ENCODE measurements at places on chromosomes 7 and 10.

DNA sequence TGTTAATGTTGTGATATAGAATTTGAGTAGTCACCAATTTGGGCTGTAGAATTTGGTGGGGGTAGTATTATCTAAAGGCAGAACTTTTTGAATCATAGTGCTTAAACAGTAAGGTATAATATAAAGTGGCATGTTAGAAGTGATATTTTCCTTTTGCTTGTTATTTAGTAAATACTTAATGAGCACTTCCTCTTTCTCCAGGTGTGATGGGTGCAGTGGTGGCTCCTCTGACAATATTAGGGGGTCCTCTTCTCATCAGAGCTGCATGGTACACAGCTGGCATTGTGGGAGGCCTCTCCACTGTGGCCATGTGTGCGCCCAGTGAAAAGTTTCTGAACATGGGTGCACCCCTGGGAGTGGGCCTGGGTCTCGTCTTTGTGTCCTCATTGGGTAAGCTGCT is 10.5 kb downstream of the GHITM start:
- DNase-seq = no peak

- DNase-seq = no peak
Observed at GRCh38 chr10:12657489-12657888, 308.1 kb downstream of the CAMK1D start.

DNA sequence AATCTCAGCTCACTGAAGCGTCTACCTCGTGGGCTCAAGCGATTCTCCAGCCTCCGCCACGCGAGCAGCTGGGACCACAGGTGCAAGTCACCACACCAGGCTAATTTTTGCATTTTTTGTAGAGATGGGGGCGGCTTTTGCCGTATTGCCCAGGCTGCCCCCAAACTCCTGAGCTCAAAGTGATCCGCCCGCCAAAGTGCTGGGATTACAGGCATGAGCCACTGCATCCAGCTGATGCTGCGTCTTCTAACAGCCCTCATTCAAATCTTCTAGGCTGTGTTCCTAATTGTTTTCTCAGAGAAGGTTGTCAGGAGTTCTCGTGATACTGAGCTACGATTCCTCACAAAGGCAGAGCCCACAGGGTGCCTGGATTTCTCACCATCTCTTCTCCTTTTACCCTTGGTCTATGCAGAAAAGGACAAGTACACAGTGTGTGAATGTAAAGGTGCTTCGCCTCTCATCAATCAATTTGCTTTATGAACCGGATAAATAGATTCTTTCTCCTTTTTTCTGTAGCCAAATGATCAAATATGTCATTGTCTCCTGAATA is 247.3 kb upstream of the PTN start:
- no peak for DNase-seq

GRCh38 chr7:55260676-55261385 is 104.3 kb upstream of the LANCL2 start:
- DNase-seq = no peak

- no peak for DNase-seq
Observed at GRCh38 chr10:72334196-72334824, 20.4 kb downstream of the DNAJB12 start.

- DNase-seq = no peak
Observed at GRCh38 chr7:95623788-95624187, 27.5 kb upstream of the PDK4 start.

GRCh38 chr10:905503-905902 is 26.0 kb downstream of the LARP4B start:
- DNase-seq = no peak

DNA sequence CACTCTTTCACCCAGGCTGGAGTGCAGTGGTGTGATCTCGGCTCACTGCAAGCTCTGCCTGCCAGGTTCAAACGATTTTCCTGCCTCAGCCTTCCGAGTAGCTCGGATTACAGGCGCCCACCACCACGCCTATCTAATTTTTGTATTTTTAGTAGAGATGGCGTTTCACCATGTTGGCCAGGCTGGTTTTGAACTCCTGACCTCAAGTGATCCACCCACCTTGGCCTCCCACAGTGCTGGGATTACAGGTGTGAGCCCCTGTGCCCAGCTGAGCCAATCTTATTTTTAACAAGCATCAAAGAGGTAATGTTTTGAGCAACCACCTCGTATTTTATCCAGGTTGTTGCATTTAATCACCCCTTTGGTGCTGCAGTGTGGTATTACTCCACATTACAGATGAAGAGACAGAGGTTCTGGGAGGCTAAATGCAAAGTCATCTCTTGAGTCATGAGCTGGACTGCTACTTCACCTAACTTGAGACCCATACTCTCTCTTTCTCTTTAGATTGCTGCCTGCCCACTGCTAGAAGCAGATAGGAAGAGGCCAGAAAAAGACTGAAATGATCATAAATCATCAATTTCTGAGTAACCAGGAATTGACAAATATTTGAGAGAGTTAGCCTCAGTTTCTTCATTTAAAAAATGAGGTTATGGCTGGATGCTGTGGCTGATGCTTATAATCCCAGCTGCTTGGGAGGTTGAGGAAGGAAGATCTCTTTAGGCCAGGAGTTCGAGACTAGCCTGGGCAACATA is 116.2 kb downstream of the CAMK1D start:
- no peak for DNase-seq

- DNase-seq = no peak
Observed at GRCh38 chr10:43842496-43842895, 193.8 kb upstream of the ZNF32 start.

DNA sequence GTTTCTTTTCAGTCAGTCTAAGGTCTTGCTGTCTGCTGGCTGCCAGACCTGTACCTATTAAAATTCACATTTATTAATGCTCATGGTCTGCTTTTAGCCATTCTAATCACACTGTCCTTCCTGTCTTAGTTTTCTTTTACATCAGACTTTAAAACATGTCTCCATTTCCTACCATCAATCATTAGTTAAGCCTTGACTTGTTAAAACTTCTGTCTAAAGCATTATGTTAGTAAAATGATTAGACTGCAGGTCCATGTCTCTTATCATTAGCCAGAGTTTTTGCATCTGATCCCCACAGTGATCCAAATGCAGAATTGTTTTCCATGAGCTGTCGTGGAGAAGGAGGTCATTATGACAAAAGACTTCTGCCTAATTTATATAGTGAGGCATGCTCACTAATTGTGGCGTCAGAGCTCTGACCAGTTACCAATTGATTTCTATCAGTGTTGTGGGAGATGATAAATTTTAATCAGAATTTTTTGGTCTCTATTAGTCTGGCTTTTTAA is 226.5 kb downstream of the DKK1 start:
- DNase-seq = no peak

- DNase-seq = no peak
Observed at GRCh38 chr10:76729841-76730487, 907.6 kb downstream of the KCNMA1 start.

GRCh38 chr10:27783660-27784059 is 38.0 kb upstream of the MKX start:
- no peak for DNase-seq

DNA sequence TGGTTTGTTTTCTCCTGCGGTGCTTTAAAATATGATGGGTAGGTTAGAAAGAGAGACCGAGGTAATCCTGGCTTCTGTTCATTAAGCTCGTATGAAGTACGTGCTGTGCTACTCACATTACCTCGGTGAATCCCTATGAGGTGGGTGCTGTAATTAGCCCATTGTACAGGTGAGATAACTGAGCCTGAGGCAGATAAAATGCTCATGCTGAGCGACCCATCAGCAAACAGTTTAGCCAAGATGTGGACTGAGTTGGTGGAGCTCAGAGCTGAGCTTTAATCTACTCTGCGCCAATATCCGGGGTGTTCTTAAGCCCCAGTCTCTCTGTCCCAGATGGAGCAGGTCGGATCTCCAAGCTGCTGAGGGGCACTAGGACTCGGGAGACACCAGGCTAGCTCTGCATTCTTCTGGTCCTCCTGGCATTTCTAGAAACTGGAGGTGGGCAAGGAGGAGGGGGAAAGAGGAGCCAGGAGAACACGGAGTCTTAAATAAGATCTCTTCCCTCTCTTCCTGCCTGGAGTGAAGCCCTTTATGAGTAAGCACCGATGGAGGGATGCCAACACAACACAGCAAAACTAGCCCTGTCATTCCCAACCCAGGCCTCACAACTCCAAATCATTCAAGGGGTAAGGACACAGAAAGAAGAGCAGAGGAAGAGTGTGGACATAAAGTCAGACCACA is 458.5 kb downstream of the KCNMA1 start:
- DNase-seq = peak; percentile 21

DNA sequence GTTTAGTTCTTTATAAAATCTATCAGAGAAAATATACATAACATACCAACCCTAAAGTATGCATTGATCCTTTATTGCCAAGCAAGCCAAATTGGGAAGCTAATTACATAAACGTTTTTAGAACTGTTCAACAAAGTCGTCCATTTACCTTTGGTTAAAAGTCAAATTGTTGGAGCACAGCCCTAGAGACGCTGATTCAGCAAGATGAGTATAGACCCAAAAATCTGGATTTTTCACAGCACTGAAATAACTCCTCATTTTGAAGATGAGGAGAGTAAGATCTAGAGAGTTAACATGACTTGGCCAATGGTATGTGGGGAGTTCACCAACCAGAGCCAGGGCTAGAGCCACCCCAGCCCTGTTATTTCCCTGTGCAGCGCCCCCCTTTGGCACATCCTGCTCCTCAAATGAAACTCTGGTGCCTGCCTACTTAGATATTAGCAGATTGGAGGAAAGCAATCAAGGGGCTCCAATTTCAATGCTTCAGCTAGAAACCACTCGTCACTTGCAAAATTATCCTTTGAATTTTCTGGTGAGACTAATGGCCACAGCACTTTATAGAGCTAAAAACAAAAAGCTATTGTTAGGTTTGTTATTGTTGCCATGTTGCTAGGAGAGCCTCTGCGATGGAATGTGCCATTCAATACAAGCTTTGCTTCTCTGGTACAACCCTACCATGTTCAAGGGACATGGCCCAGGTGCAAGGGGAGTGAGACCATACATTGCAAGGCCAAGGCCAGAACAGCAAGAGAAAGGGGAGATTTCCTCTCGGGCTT is 132.6 kb upstream of the ZEB1 start:
- DNase-seq = no peak

DNA sequence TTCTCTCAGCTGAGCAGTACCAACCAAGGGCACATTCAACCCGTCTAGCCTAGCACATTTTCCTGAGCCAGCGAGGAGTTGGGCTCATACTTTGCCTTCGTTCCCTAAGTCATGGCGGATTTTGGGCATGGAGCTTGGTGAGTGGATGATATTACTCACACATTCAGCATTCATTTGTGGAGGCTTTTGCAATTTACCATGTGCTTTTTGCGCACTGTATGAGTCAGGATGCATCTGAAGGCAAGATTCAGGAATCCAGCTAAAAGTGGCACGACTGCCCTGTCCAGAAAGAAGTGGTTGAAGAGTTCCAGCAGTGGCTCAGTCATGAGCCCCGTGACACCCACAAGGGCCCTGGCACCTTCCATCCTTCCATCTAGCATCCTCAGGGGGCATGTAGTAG is 24.2 kb upstream of the MGMT start:
- no peak for DNase-seq

DNA sequence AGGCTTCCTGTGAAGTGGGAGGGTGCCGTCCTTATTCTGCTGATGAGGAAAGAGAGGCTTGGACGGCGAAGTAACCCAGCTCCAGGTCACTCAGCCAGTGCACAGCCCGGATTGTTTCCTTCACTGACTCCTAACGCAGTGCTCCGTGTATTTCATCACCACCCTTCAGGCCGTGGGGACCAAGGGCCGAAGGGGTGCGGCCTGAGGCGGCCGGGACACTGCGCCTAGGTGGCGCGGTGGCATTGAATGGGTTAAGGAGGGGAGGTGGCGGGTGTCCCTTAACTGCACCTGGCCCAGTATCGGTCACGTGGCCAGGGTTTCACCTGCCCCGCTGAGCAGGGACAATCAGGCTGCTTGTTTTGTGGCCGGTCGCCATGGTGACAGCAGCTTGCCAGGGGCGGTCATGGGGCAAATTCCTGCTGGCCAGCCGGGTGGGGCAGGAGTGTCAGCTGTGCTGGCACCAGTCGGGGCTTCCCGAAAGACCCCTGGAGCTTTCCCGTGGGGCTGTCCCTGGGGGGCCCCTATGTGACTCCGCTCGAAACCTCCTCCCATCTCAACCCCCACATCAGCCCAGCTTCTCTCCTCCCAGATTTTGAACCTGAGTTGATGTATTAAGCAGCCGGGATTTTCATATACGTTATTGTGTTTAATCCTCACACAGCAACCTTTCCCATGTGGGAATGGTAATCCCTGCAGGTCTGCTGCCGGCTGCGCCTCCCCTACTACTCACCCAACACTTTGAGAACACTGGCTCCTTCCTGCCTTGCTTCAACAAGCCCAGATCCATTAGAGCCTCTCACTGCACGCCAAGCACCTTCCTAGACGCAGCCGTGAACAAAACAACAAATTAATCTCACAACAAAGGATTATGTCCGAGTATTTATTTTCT is 4.4 kb upstream of the ABHD11 start:
- no peak for DNase-seq

DNA sequence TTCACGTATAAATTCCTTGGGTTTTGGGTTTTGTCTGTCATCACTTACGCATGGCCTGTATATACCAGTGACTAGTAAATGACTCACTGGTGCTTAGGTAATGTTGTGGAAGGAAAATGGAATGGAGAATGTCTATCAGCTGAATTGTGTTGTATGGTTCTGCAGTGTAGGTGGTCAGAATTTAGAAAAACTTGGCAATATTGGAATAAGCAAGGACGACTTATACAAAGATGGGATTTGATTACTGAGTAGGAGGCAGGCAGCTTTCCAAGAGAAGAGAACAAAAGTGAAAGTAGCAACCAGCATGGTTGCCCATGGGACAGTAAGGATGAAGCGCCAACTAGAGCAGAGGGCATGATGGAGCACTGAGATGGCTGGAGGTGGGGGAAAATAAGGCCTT is 168.6 kb upstream of the CSTF2T start:
- peak; percentile 5 for DNase-seq

- peak; percentile 29 for DNase-seq
Observed at GRCh38 chr7:27520815-27521790, 141.6 kb downstream of the HIBADH start.

- DNase-seq = no peak
Observed at GRCh38 chr7:100677308-100678267, 4.0 kb downstream of the GNB2 start.

DNA sequence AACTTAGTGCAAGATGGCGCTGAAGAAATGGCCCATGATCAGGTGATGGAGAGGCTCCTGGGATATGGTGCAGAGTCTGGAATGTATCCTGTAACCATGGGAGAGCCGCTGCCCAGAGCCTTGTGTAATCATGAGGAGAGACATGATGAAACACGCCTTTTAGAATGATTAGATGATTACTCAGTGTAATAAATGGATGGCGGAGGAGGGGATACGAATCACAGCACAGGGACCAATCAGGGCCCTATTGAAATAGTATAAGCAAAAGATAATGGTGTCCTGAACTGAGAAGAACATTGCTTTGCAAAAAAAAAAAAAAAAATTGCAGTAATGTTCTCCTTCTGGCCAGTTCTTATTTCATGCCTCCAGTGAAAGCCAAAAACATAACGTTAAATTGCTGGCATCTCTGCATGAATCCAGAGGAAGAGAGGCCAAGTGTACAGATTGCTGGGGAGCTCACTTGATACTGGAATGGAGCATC is 668.5 kb upstream of the AUTS2 start:
- no peak for DNase-seq

- no peak for DNase-seq
Observed at GRCh38 chr7:28621369-28621841, 209.1 kb downstream of the CREB5 start.
